ENCODE measurements at places on chromosomes 1 and 21.

- peak; percentile 67 for DNase-seq
Observed at GRCh38 chr1:165827268-165828102, at the start of gene UCK2. Gene UCK2 (plus strand): TSS chr1:165827614. CDS start chr1:165827834, 220 bp downstream.

- no peak for DNase-seq
Observed at GRCh38 chr1:33060579-33061083, 20.3 kb upstream of the AZIN2 start.

- no peak for DNase-seq
Observed at GRCh38 chr1:186442651-186443375, 18.1 kb downstream of the PDC start.

DNA sequence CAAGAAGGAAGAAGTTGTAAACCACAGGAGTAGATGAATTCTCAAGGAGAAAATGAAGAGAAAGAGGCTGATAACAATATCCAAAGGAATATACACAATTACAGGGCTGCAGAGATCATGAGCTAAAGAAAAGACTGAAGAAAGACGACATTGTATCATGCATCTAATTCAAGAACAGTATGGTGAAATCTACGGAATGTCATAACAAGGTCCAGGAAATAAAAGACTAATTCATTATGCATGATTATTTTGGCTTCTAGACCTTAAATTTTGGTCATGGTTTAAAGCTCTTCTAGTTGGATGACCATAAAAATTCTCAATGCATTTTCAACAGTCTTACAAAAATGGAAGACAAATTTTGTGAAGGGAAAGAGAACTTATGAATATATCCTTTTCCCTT, 71.7 kb downstream of the SH3GLB1 start:
- no peak for DNase-seq

- no peak for DNase-seq
Observed at GRCh38 chr1:1430114-1430982, 5.1 kb upstream of the VWA1 start.

All from KG1 (cell line).